ENCODE measurements at places on chromosomes 7 and 10. TPM values are rescaled to one million over a fixed set of nuclear protein-coding genes. Genes with fewer than 3 reads are reported as not detected.

- no peak for DNase-seq
Measured at GRCh38 chr7:101432316-101432715, 69.6 kb downstream of the COL26A1 start.

DNA sequence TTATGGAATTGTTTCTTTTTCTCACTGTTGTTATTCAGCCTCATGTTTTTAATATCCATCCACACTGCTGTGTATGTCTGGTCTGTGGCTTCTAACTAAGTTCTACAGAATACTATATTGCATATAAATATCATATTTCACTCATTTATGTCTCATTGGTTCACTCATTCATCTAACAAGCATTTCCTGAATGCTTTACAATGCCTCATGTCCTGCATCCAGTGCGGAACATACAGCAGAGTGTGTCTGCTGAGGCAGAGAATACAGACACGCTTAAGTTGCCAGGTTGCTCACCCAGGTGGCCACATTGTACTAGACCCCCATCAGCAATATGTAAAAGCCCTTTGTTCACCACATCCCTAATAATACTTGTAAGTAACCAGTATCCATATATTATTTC lies 111.8 kb upstream of the CNTNAP2 start:
- DNase-seq: no peak

- DNase-seq: no peak
Measured at GRCh38 chr7:13117103-13117502, 429.7 kb downstream of the ARL4A start.

GRCh38 chr10:120833222-120833928 lies 17.8 kb upstream of the WDR11 start:
- no peak for DNase-seq

GRCh38 chr7:127598318-127598717 lies 4.8 kb downstream of the FSCN3 start:
- DNase-seq: no peak

DNA sequence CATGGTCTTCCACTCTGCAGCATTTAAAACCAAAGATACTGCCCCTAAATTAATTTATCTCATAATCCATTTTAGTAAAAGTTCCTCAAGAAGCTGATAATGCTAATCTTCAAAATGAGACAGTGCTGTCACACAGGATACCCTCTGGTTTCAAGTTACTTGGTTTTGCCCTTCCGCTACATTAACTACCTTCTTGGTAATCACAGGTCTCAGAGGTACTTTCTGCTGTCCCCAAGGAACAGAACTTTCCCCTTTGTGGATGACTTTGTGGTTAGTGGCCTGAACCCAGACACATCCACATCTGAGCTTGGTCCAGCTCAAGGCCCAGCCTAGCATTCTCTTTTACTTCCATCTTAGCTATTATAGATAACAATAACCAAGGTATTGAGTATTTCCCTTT lies 88.8 kb upstream of the TMEM26 start:
- no peak for DNase-seq

DNA sequence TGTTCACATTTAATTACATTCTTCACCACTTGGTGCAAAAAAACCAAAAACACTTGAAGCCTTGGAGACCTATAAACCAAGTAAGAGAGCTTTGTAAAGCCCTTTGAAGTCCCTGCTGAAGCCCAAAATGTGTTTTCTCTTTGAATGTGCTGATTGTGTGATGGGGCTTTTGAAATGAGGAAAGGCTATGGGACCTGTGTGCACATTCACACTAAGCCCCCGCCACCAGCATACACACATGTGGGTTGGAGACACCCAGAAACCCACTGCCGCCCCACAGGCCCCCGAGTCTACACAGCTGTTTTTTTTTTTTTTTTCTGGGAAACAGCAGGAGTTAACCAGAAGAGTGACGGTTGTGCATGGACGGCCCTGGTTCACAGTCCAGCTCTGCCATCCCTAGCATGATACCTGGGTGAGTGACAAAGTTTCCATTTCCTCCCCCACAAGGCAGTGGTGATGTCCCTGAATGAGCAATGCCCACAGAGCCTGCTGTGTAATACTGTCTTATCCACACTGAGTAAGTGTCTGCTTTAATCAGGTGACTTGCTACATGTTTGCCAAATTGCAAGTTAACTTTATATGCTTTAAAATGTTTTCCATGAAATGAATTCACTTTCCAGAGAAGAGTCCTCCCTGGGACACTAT lies 154.6 kb upstream of the GDF10 start:
- no peak for DNase-seq

- no peak for DNase-seq
Measured at GRCh38 chr7:101411508-101411874, 48.8 kb downstream of the COL26A1 start.

GRCh38 chr7:97555857-97556421 lies 175.9 kb upstream of the TAC1 start:
- DNase-seq: no peak

GRID1 gene
- polyA plus RNA-seq: not detected

NPY gene
- 19.3 TPM for polyA plus RNA-seq

PAPOLB gene
- polyA plus RNA-seq: not detected

SLC16A9 gene
- polyA plus RNA-seq: 4.1 TPM

CHCHD3 gene
- polyA plus RNA-seq: 77.4 TPM

EBF3 gene
- polyA plus RNA-seq: 71.8 TPM

ITGA8 gene
- 9.4 TPM for polyA plus RNA-seq

TIMM23B gene
- not detected for polyA plus RNA-seq
